ENCODE measurements at places on chromosomes 1 and 21. TPM values are rescaled to one million over a fixed set of nuclear protein-coding genes. Genes with fewer than 3 reads are reported as not detected.

The CLDN19 gene
- not detected for total RNA-seq

The GJB4 gene
- 0.16 TPM for total RNA-seq

The SRGAP2B gene
- 9.5 TPM for total RNA-seq

The SPRR2G gene
- not detected for total RNA-seq

The TMCC2 gene
- total RNA-seq, result 3.0 TPM

The AMY1A gene
- not detected for total RNA-seq

The KCNK2 gene
- total RNA-seq, result 0.25 TPM

The S100A7 gene
- total RNA-seq, result not detected

The OPRD1 gene
- under 0.01 TPM for total RNA-seq

The ADAM30 gene
- total RNA-seq, result not detected

Data from mesangial cell (primary cell).